ENCODE measurements at places on chromosomes 7 and 10. TPM values are rescaled to one million over a fixed set of nuclear protein-coding genes. Genes with fewer than 3 reads are reported as not detected.
A peak's percentile ranks its signal among the peaks of the same experiment; 100 is the strongest.

MPP7 gene
- 11.5 TPM for total RNA-seq

PKD1L1 gene
- 0.57 TPM for total RNA-seq

CTAGE6 gene
- 0.46 TPM for total RNA-seq

SFTPA1 gene
- not detected for total RNA-seq

DIP2C gene
- total RNA-seq, result 6.9 TPM

ADAP1 gene
- total RNA-seq, result 19.7 TPM

SPDYE8 gene
- total RNA-seq, result not detected

NKX2-3 gene
- total RNA-seq, result 69.1 TPM

- H3K27ac ChIP-seq, result no peak overlapping the region
- no peaks in the 10 kb centered on the region for H3K27me3 ChIP-seq
- H3K36me3 ChIP-seq, result no peaks in the 10 kb centered on the region
- no peak overlapping the region for H3K4me3 ChIP-seq
These were observed 327.5 kb upstream of the ZMIZ1 start for GRCh38 chr10:78740976-78741915.

GRCh38 chr10:34341473-34341872, 473.6 kb downstream of the PARD3 start:
- H3K4me1 ChIP-seq, result no peaks in the 10 kb centered on the region
- H3K27me3 ChIP-seq, result no peaks in the 10 kb centered on the region
- H3K36me3 ChIP-seq, result no peaks in the 10 kb centered on the region
- no peak overlapping the region for H3K27ac ChIP-seq

DNA sequence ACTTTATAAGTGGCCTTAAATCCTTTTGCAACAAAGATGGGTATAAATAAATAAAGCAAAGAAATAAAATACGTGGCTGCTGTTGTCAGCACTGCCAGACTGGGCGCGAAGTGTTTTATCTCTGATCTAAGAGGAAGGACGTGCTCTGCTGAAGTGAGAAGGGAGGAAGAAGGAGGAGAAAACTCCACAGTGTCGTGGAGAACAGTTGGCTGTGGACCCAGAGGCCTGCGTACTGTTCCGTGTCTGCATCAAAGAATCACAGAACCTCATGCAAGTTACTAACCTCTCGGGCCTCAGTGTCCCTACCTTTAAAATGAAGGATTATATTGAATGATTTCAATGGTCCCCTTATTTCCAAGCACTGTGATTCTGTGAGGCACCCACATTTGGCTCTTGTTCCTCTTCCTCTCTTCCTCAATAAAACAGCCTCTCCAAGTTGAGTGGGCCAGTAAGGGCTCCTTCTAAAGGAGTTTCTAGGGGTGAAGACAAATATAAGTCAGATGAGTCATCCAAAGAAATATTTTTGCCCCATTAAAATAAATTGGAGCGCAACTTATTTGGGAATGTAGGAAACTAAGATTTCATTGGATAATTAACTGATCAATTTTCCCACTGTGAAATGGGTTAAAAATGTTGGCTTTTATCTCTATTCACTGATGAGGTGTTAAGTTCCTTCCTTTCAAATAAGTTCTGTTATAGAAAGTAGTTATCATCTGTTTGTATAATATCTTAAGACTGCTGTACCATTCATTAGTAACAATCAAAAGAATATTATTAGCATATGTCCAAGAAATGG, 126.9 kb upstream of the EFCAB10 start:
- no peak overlapping the region for H3K27ac ChIP-seq
- no peak overlapping the region for H3K4me3 ChIP-seq
- no peaks in the 10 kb centered on the region for H3K27me3 ChIP-seq
- H3K4me1 ChIP-seq, result peaks cover 16% of the 10 kb centered on the region
- no peak for DNase-seq

- no peaks in the 10 kb centered on the region for H3K27me3 ChIP-seq
- H3K27ac ChIP-seq, result peak overlapping the region; percentile 24
These were observed 4.5 kb downstream of the GRK5 start for GRCh38 chr10:119211625-119212441.

- no peaks in the 10 kb centered on the region for H3K36me3 ChIP-seq
- no peaks in the 10 kb centered on the region for H3K4me1 ChIP-seq
- no peak overlapping the region for H3K4me3 ChIP-seq
- no peak overlapping the region for H3K27ac ChIP-seq
- no peak for DNase-seq
These were observed 1004.0 kb downstream of the ANKRD7 start for GRCh38 chr7:119228482-119228881.

DNA sequence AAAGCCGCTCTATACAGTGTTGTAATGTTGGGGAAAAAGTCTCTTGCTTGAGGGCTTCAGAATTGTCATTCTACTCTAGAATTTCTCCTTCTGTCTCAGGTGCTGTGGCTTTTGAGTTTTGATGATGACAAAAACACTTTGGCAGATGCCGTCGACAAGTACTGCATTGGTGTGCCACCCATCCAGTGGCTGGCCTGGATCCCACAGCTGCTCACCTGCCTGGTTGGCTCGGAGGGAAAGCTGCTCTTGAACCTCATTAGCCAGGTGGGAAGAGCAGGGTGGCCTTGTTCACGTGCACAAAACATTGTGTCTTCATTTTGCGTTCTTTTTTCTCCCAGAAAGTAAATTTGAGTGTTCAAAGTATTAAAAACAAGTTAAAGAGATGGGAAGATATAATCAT, 112.0 kb downstream of the TRRAP start:
- H3K36me3 ChIP-seq, result peaks cover 100% of the 10 kb centered on the region
- H3K27me3 ChIP-seq, result no peaks in the 10 kb centered on the region
- H3K27ac ChIP-seq, result no peak overlapping the region
- DNase-seq, result peak; percentile 31
- H3K4me3 ChIP-seq, result no peak overlapping the region
- H3K4me1 ChIP-seq, result no peaks in the 10 kb centered on the region

DNA sequence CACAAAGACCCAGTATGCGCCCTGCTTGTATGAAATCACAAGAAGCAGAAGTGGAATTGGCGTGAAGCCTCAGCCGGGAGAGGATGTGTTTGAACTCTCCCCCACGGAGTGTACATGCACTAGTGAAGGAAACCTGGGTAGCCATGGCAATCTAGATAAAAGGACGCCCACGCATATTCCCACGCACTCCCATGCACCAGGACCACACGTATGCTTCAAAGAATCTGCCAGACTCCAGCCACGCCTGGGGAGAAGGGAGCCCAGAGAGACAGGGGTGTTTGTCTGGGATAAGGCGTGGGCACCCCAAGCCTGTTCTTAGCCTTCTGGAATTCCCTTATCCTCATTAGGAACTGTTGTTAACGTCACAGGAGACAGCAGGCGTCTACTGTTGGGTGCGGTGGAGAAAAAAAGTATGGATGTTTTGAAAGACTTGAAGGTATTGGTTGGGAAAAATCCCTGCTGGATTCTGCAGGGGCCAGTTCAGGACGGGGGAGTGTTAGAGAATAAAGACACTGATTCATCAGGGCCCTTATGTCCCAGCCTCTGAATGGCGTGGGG, 28.9 kb upstream of the ECHDC3 start:
- peak overlapping the region; percentile 44 for H3K27ac ChIP-seq
- H3K36me3 ChIP-seq, result no peaks in the 10 kb centered on the region
- no peak for DNase-seq
- H3K4me3 ChIP-seq, result no peak overlapping the region

DNA sequence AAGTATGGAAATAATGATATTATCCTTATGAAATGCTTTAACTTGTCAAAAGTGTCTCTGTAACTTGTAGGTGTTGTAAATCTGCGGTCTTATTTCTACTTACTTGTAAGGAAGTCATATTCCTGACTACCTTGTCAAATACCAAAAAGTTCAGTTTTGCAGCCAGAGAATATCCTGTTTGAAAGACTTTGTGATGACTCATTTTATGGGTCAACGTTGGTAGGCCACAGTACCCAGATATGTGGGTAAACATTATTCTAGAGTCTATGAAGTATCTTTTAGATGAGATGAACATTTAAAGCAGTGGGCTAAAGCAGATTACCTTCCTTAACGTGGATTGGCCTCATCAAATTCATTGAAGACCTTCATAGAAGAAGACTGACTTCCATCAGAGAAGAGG, 195.3 kb downstream of the PPP1R9A start:
- DNase-seq, result no peak
- H3K27me3 ChIP-seq, result no peaks in the 10 kb centered on the region
- H3K4me3 ChIP-seq, result no peak overlapping the region
- no peaks in the 10 kb centered on the region for H3K36me3 ChIP-seq
- no peaks in the 10 kb centered on the region for H3K4me1 ChIP-seq
- H3K27ac ChIP-seq, result no peak overlapping the region

- no peaks in the 10 kb centered on the region for H3K36me3 ChIP-seq
- H3K27me3 ChIP-seq, result no peaks in the 10 kb centered on the region
- H3K27ac ChIP-seq, result no peak overlapping the region
- H3K4me1 ChIP-seq, result peaks cover 13% of the 10 kb centered on the region
These were observed 35.4 kb downstream of the CYTH3 start for GRCh38 chr7:6237011-6237410.

DNA sequence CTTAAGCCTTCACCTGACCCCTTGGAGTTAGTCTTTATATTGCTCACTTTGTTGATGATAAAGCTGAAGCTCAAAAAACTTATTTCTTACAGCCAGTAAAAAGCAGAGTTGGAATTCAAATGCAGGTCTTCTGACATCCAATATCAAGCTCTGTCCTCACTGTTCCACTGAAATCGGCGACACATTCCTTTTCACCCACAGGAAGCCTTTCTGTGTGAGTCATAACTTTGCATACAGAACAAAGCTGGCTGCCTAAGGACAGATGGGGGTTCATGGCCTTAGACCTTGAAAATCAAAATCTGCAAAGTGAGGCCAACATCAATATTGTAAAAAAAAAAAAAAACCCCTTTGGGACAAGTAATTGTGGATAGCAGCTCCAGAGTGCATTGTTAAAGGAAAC, 21.8 kb upstream of the AKR1B1 start:
- H3K27ac ChIP-seq, result no peak overlapping the region
- DNase-seq, result no peak
- H3K27me3 ChIP-seq, result no peaks in the 10 kb centered on the region

DNA sequence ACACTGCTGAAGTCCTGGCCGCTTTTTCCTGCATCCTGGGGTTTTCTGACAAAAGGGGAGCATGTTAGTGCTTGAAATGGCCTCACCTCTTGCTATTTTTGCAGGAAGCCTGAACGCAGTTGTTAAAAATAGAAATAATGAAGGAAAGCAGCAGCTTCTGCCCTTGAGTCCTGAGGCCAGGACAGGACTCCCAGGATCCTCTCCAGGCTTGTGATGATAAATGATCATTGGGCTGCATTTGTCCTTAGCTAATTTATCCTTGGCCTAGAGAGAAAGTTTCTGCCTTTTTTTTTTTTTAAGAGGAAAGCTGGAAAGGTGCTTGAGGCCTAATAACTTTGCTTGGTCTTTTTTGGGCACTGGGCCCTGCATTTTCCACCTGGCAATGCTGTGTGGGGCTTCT, 17.7 kb upstream of the FAM20C start:
- H3K36me3 ChIP-seq, result no peaks in the 10 kb centered on the region
- H3K4me1 ChIP-seq, result no peaks in the 10 kb centered on the region
- H3K27me3 ChIP-seq, result peaks cover under 1% of the 10 kb centered on the region

DNA sequence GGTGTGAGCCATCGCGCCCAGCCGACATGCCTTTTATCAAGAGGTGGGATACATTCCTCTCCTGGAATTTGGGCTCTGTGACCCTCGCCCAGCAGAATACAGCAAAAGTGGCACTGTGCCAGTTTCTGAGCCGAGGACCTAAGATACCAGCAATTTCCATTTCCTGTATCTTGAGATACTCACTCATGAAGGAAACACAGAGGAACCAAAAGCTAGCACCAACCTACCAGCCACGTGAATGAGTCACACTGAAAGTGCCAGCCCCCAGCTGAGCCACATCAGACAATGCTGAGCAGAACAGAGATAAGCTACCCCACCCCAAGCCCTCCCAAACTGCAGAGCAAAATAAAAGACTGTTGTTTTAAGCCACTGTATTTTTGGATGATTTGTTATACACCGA, 56.3 kb downstream of the CACUL1 start:
- H3K4me1 ChIP-seq, result peaks cover 12% of the 10 kb centered on the region
- H3K4me3 ChIP-seq, result no peak overlapping the region
- no peak overlapping the region for H3K27ac ChIP-seq

- H3K4me3 ChIP-seq, result no peak overlapping the region
- H3K4me1 ChIP-seq, result no peaks in the 10 kb centered on the region
- no peak for DNase-seq
- H3K27ac ChIP-seq, result no peak overlapping the region
These were observed 76.9 kb downstream of the MAPK8 start for GRCh38 chr10:48383393-48383792.

GRCh38 chr7:79820387-79820786, 314.2 kb upstream of the GNAI1 start:
- no peak for DNase-seq
- H3K27ac ChIP-seq, result no peak overlapping the region
- no peaks in the 10 kb centered on the region for H3K27me3 ChIP-seq
- H3K4me1 ChIP-seq, result no peaks in the 10 kb centered on the region
- H3K4me3 ChIP-seq, result no peak overlapping the region

DNA sequence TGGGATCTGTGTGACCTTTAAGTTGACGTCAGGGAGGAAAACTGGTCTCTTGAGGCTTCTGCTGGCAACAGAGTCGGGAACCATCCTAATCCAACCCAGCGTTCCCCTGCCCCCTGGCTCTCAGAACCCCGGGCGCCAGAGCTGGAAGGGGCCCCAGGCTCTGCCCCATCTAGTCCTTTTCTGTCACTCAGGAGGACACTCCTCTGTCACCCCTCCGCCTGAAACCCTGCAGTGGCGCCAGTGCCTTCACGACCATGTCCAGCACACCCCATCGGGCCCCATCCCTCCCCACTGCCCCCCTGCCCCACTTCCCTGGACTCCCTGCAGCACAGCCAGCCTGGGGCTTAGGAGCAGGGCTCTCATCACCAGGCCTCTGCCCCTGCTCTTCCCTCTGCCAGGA, 39.1 kb downstream of the COL13A1 start:
- peaks cover 14% of the 10 kb centered on the region for H3K27me3 ChIP-seq
- peaks cover 17% of the 10 kb centered on the region for H3K4me1 ChIP-seq
- H3K36me3 ChIP-seq, result no peaks in the 10 kb centered on the region
- H3K27ac ChIP-seq, result no peak overlapping the region

- H3K4me1 ChIP-seq, result peaks cover 7% of the 10 kb centered on the region
- no peak overlapping the region for H3K27ac ChIP-seq
- DNase-seq, result no peak
- no peak overlapping the region for H3K4me3 ChIP-seq
- no peaks in the 10 kb centered on the region for H3K27me3 ChIP-seq
These were observed 21.6 kb downstream of the AGAP3 start for GRCh38 chr7:151107882-151108281.
